Spinal cord (tissue), 10 donors: ENCODE measurements at places on chromosomes 5 and 9. TPM values are rescaled to one million over a fixed set of nuclear protein-coding genes. Genes with fewer than 3 reads are reported as not detected.

AFAP1L1 gene
- 48.6 TPM for total RNA-seq

PCDHGB3 gene
- total RNA-seq, result 6.0 TPM

TLR4 gene
- 34.6 TPM for total RNA-seq

HOMER1 gene
- 47.9 TPM for total RNA-seq

OBP2A gene
- not detected for total RNA-seq

LMX1B gene
- 7.9 TPM for total RNA-seq

TMC1 gene
- total RNA-seq, result 0.89 TPM

PRUNE2 gene
- 19.7 TPM for total RNA-seq

BTNL8 gene
- total RNA-seq, result 0.11 TPM

ROPN1L gene
- total RNA-seq, result 4.6 TPM

NUTM2F gene
- not detected for total RNA-seq

TNFSF8 gene
- 2.3 TPM for total RNA-seq

C8G gene
- not detected for total RNA-seq

ADAMTS19 gene
- total RNA-seq, result 7.5 TPM

MYMK gene
- total RNA-seq, result not detected
